ENCODE measurements at places on chromosomes 7 and 10.

- H3K27ac ChIP-seq = peak overlapping the region; percentile 97
- peaks cover 7% of the 10 kb centered on the region for H3K4me1 ChIP-seq
- peak; percentile 43 for DNase-seq
- no peaks in the 10 kb centered on the region for H3K36me3 ChIP-seq
- H3K27me3 ChIP-seq = peaks cover 29% of the 10 kb centered on the region
- H3K4me3 ChIP-seq = peak overlapping the region; percentile 91
Measured at GRCh38 chr7:23472956-23473843, 2.9 kb upstream of the IGF2BP3 start.

GRCh38 chr7:154330318-154330717 lies 278.1 kb downstream of the DPP6 start:
- no peak overlapping the region for H3K4me3 ChIP-seq
- no peaks in the 10 kb centered on the region for H3K27me3 ChIP-seq
- no peaks in the 10 kb centered on the region for H3K36me3 ChIP-seq
- no peak for DNase-seq
- no peaks in the 10 kb centered on the region for H3K4me1 ChIP-seq

DNA sequence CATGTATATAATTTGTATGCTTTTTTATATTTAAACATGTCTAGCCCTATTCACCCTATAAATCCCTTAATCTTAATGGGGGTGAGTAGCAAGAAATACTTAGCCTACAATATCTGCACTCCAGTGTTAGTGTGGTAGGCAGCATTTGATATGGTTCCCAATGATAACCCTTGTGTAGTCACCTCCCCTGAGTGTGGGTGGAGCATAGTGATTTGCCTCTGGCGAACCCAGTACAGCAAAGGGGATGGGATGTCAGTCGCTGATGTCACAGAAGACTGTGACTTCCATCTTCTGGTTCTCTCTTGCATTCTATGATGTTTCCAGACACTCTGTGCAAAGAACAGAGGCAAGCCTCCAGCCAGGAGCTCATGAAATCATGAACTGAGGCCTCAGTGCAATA lies 211.2 kb downstream of the CRPPA start:
- H3K27ac ChIP-seq = no peak overlapping the region
- H3K4me3 ChIP-seq = no peak overlapping the region
- H3K36me3 ChIP-seq = no peaks in the 10 kb centered on the region
- no peak for DNase-seq
- no peaks in the 10 kb centered on the region for H3K4me1 ChIP-seq

- H3K36me3 ChIP-seq = no peaks in the 10 kb centered on the region
- no peak for DNase-seq
- H3K27ac ChIP-seq = no peak overlapping the region
- H3K4me1 ChIP-seq = no peaks in the 10 kb centered on the region
Measured at GRCh38 chr10:82420001-82420400, 545.0 kb downstream of the NRG3 start.

GRCh38 chr7:132437730-132438129 lies 138.5 kb downstream of the PLXNA4 start:
- no peak overlapping the region for H3K4me3 ChIP-seq
- no peak overlapping the region for H3K27ac ChIP-seq
- H3K4me1 ChIP-seq = no peaks in the 10 kb centered on the region
- H3K36me3 ChIP-seq = no peaks in the 10 kb centered on the region
- DNase-seq = no peak
- H3K27me3 ChIP-seq = peaks cover 15% of the 10 kb centered on the region

DNA sequence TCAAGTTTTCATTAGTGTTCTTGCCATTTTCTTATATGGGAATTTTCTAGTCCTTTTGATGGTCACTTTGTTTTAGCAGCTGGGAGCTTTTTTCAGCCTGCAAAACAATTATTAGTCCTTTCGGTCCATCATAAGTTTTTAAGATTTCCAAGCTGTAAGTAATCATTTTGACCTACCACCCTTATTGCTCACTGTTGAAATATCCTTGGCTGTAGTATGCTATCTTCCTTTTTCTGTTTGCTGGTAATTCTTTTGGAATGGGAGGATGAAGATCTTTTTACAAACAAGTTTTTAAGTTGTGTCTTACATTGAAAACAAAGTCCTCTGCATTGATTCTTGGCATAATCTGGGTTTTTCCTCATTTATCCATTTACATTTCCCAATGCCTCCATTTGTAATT lies 24.0 kb downstream of the BZW2 start:
- peaks cover 42% of the 10 kb centered on the region for H3K36me3 ChIP-seq
- no peak for DNase-seq
- no peak overlapping the region for H3K4me3 ChIP-seq
- no peak overlapping the region for H3K27ac ChIP-seq

DNA sequence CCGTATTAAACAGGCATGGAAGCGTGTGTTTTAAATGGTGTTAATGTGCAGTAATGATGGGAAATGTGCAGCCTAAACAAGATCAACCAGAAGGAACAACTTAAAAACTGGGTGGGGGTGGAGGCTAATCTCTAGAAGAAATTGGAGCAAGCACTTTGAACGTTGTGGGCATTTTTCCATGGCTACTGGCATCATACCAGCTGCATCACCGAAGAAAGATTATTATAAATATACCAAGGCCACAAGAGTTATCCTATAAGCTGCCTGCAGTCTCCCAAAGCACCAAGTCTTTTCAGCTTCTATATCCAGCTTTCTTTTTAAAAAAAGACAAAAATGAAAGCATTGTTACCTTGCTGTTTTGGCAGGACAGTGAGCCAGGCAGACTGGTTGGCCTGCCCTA lies 79.9 kb downstream of the FGFR2 start:
- H3K36me3 ChIP-seq = no peaks in the 10 kb centered on the region
- no peak overlapping the region for H3K27ac ChIP-seq
- H3K4me1 ChIP-seq = no peaks in the 10 kb centered on the region
- peaks cover 32% of the 10 kb centered on the region for H3K27me3 ChIP-seq
- H3K4me3 ChIP-seq = no peak overlapping the region
- DNase-seq = no peak

Data from A673 (cell line).